ENCODE measurements at places on chromosomes 7 and 10.
A peak's percentile ranks its signal among the peaks of the same experiment; 100 is the strongest.

DNA sequence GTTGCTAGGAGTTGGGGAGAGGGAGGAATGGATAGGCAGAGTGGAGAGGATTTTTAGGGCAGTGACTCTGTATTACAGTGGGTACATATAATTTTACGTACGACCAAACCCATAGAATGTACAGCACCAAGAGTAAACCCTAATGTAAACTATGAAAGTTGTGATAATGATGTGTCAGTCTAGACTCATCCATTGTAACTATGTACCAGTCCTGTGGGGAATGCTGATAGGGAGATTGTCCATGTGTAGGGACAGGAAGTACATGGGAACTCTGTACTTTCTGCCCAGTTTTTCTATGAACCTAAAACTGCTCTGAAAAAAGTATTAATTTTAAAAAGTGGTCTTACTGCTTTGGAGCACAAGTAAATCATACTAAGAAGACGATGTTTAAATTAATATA is 441.8 kb downstream of the AUTS2 start:
- DNase-seq: no peak

- no peak for DNase-seq
Observed at GRCh38 chr7:145718129-145718528, 398.5 kb upstream of the CNTNAP2 start.

GRCh38 chr7:80922253-80923049 is 3.6 kb upstream of the SEMA3C start:
- no peak for DNase-seq

DNA sequence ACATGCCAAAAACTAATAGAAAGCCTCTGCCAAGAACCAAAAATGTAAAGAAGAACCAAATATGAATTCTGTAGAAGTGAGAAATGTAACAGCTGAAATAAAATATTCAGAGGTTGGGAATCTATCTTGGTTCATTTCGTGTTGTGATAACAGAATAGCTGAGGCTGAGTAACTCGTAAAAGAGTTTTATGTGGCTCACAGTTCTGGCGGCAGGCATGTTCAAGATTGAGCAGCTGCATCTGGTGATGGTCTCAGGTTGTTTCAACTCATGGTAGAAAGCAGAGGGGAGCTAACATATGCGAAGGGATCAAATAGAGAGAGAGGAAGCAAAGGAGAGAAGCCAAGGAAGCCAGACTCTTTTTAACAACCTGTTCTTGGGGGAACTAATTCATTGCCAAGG is 717.2 kb downstream of the TNS3 start:
- DNase-seq: peak; percentile 13

- no peak for DNase-seq
Observed at GRCh38 chr10:33609546-33609945, 275.1 kb upstream of the NRP1 start.

DNA sequence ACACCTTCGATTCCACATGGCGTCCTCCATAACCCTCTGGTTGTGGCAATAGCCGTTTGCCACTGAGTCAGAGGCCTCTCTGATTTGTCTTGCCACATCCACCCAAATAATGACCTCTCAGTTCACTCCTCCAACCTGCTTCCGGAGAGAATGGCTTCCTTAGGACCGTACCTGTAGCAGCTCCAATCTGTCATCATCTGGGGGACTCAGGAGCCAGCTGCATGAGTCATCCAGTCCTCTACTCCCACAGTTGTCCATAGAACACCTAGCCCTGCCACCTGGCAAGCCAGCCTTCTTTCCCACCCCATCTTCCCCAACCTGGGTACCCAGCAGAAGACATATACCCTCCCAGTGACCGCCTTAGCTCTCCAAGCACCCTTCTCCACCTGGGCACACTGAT is 64.4 kb upstream of the MXI1 start:
- no peak for DNase-seq

DNA sequence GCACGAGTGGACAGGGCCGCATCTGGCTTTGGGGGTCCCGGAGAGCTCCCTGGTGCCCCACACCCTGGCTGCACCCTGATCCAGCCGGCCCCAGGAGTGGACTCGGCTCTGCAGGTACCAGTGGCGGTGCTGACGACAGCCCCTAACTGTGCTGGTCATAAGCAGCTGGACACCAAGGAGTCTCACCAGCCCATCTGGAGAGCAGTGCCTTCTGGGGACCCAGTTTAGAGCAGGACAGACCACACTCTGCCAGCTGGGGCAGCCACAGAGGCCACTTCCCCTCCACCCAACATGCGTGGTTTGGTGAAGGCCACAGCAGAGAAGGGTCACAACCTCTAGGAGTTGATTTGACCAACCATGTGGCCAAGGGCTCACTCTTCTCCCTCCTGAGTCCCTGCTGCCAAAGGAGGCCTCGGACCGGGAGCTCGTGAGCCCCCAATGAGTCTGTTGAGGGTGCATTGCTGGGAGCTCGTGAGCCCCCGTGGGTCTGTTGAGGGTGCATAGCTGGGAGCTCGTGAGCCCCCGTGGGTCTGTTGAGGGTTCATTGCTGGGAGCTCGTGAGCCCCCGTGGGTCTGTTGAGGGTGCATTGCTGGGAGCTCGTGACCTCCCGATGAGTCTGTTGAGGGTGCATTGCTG is 16.0 kb upstream of the INPP5A start:
- no peak for DNase-seq

DNA sequence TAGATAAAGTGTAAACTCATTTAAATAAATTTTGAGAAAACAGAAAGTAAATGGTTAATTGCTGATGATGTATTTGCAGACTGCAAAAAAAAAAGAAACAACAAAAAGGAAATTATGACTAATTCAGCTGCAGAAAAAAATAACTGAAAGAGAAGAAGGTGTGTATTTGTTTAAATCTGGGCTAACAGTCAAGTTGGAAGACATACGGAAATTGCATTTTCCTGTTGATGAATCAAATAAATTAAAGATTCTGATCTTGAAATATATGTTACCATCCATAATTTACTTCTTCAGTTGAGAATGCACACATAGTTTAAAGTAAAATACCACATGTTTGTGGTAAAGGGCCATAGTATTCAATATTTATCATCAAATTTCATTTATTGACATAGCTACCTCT is 19.3 kb upstream of the ING3 start:
- DNase-seq: no peak

- DNase-seq: peak; percentile 62
Observed at GRCh38 chr7:55050281-55050680, 31.5 kb downstream of the EGFR start.

- DNase-seq: no peak
Observed at GRCh38 chr10:63013755-63014154, 119.4 kb upstream of the NRBF2 start.

DNA sequence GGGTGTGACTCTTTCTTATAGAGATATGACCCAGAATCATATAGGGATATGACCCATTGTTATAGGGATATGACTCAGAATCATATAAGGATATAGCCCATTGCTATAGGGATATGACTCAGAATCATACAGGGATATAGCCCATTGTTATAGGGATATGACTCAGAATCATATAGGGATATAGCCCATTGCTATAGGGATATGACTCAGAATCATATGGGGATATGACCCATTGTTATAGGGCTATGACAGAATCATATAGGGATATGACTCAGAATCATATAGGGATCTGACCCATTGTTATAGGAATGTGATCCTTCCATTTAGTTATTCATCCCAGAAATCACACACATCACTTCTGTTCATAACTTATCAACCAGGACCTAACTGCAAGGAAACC is 312.2 kb upstream of the ADARB2 start:
- DNase-seq: no peak

- peak; percentile 34 for DNase-seq
Observed at GRCh38 chr7:66557214-66558200, 71.2 kb upstream of the KCTD7 start.

DNA sequence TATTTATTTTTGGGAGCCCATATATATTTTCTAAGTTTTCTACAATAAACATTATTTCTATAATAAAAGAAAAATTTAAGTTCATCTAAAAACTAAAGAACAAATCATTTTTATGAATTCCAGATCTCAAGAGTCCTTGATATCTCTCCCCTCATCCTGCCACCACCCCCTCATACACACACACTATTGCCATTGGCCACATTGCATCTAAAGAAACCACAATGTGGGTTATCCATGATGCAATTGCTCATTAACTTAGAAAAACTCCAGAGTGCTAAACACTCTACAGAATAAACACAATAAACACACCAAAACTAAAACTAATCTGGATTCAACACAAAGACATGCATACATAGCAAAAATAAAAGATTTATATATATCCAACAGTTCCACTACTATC is 37.8 kb downstream of the FAM13C start:
- DNase-seq: no peak

DNA sequence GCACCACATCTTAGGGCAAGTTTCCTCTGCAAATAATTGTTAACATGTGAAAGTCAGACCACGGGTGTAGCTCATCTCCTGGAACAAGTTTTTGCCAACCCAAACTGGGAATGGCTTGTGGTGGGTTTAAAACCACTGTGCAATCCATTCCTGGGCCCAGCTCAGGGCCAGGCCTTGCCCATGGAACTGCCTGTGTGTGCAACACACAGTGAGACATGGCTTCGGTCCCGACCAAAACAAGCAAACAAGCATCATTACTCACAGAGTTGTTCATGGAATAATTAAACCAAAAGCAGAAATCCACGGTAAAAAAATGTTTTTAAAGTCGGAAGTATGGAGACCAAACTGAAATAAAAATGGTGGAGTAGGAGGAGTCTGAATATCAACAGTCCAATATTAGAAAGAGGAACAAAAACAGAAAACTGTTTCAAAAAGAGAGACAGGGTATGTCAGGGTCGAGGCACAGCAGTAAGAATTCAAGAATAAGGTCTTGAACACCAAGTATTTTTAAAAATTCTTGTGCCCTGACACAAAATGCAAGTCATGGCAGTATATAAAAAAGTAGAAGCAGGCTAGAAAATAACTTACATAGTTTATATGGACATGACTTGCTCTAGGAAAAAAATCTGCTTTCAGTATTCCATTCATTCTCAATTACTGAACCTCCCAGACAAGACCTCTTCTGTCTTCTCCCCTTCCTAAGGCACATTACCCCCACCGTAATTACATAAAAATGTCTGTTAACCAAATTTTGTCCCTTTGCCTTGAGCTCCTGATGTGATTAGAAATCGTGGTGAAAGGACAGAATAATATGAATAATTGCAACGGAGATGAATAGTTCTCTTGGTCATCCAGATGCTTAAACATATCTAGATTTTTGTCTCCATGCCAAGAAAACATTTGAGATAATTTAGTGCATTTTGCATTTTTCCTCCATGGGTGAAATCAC is 88.4 kb downstream of the FAS start:
- DNase-seq: peak; percentile 96

GRCh38 chr7:121544238-121544637 is 148.1 kb upstream of the FAM3C start:
- DNase-seq: no peak

Data from fibroblast of skin of abdomen (primary cell).